ENCODE measurements at places on chromosomes 12 and 14.

DNA sequence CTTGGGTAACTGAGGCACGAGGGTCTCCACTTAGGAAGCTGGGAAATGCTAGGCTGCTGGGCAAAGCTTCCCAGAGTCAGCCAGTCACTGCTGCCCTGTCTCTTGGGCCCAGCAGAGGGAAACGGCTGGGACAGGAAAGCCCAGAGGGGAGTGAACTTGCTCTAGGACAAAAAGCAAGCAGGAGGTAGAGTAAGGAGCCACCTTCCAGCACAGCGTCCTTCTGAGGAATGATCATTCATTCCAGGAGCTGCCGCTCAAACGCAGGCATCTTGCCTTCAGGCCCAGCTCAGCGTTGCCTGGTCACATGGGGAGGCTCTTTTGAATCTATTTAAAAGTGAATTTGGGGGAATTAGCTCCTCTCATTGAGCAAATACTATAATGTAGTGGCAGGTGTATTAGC lies 118.6 kb downstream of the CRACR2A start:
- no peak for DNase-seq

- DNase-seq = no peak
These were observed 3.1 kb upstream of the OR4N2 start for GRCh38 chr14:19800282-19801117.

DNA sequence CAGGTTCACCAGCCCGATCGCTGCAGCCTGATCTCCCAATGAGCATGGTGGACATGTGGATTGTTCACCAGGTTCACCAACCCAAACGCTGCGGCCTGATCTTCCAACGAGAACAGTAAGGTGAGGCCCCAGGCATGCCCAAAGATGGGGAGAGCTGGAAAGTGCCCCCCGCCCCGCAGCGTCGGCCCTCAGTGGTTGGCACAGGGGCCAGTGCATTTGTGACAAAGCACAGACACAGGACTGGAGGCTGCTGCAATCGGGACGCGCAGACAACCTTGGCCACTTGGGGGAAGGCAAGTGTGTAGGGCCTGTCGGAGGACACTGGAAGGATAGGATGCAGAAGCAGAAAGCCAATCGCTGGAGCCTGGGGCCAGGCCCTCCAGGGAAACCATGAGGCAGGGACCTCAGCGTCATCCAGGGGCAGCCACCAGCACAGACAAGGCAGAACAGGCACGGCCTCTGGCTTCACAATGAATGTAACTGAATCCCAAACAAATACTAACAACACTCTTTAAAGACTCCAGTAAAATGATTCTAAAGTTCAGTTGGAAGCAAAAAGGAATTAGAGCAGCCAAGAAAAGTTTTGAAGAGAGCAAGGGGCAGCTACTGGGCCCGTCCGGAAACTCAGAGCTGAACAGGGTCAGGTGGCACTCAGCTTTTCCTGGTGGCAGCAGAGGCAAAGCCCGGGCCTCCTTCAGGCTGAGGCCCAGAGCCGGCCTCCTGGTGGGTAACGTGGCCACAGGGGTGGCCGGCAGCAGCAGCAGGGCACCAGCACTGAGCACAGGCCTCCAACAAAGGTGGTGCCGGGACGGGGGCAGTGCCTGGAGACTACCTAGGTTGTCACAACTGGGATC lies 13.3 kb downstream of the BRF1 start:
- no peak for DNase-seq

DNA sequence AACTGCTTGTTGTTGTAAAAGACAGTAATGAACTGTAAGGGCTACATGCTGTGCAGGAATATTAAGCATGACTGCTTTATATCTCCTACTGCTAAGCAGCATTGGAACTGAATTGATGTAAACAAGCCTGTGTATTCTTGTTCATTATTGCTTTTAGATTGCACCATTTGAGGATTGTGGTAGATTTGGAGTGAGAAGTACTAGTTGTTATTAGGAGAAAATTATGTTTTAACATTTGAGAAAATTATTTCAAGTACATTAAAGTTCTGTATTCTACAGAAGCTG lies 212.7 kb downstream of the ERC1 start:
- DNase-seq = no peak

DNA sequence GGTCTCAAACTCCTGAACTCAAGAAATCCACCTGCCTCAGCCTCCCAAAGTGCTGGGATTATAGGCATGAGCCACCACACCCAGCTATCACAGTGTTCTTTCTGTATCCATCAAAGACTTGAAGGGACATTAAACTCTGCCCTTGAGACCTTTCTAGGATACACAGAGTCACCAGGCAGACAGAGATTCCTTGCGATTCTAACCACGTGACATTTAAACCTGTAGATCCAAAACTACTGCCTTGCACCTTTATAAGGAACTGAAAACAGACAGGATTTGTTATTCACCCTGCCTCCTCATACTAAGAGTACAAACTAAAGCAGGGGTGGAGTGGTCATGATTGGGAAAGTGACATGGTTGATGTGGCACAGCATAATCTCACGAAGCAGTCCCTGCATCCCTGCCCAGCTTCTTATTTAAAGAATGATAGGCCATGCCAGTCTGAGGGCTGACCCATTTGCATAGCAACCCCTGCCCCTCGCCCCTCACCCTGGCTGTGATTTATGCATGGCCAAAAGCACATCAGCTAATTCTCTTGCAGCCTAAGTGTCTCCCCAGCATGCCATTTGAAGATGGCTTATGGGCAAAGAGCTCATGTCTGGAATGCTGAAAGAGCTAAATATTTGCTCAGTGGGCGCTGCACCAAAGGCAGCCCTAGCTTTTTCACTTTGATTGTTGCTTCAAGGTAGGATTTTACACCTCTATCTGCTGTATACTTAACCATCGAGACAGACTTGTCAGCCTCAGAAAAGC lies 43.2 kb upstream of the MYBPC1 start:
- DNase-seq = no peak

- no peak for DNase-seq
These were observed 12.1 kb upstream of the BBS10 start for GRCh38 chr12:76360316-76360715.

GRCh38 chr14:98415766-98416165 lies 856.2 kb downstream of the BCL11B start:
- no peak for DNase-seq

- no peak for DNase-seq
These were observed 143.9 kb downstream of the SYNE2 start for GRCh38 chr14:63996625-63997220.

- DNase-seq = peak; percentile 98
These were observed 26.9 kb upstream of the LGALS3 start for GRCh38 chr14:55102141-55102621.

DNA sequence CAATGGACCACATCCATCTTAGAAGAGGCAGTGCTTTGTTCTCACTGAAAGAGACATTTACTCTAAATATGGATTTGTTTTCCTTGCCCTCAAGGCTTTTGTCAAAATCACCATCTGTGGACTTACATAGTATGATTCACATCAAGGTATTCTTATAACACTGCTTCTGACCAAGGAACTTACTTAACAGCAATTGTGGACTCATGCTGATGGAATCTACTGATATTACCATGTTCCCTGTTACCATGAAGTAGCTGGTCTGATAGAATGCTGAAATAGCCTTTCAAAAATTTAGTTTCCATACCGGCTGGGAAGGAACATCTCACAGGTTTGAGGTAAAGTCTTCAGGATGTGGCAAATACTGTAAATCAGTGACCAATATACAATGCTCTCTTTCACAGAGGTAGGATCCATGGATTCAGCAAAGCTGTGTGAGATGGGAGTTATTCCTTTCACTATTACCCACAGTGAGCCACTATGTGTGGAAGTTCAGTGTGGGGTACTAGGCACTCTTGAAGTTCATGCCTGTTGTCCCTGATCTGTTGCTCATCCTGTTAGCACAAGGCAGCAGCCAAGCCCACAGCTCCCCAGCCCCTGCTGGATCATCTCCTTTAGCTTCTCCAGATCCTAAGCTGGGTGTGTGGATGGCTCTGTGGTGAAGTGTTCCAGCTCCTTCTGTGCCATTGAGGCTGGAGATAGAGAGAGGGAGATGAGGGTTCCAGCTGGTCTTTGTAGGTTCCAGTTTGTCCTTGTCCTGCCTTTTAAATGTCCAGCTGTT lies 126.4 kb downstream of the ATP23 start:
- DNase-seq = peak; percentile 71

- no peak for DNase-seq
These were observed 130.5 kb downstream of the ZFP36L1 start for GRCh38 chr14:68662392-68662791.

DNA sequence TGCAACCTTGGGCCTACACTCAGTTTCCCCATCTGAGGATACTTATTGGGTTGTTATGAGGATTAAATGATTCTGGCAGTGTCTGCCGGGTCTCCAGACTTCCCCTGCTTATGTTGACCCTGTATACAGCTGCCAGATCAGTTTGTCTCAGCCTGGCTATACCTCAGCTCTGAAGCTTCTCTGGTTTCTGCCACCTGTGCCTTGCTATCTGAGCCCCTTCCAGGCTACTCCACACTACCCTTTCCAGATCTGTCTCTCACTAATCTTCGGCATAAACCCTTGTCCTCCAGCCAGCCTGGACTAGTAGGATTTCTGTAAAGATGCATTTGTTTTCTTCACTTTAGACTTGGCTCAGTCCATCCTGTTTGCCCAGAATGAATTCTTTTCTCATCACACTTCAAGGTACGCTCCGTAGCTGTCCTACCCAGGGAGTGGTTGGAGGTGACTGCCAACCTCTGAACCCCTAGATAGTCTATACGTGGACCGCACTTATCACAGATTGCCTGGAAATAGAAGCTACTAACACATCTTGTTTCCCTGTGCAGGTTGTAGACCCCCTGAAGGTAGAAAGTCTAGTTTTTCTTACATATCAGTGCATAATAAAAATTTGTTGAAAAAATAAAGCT lies 422.4 kb downstream of the RAD51B start:
- no peak for DNase-seq

GRCh38 chr12:85253853-85254252 lies 26.2 kb upstream of the ALX1 start:
- no peak for DNase-seq

DNA sequence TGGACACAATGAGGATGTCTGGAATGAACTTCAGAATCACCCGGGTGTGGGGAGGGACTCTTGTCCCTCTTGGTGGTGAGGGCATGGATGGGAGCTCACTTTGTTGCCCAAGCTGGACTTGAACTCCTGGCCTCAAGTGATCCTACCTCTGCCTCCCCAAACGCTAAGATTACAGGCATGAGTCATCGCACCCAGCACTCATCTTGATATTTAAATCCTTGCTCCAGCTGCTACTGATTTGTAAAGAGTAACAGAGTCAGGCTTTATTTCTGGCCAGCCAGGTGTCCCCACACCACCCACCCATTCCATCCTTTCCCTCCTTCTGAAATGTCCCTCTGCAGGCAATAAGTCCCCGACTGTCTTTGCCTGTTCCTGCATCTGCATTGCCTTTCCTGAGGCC lies 4.9 kb downstream of the DDX54 start:
- DNase-seq = no peak

- DNase-seq = no peak
These were observed 84.9 kb upstream of the TRAF3 start for GRCh38 chr14:102692334-102692733.

DNA sequence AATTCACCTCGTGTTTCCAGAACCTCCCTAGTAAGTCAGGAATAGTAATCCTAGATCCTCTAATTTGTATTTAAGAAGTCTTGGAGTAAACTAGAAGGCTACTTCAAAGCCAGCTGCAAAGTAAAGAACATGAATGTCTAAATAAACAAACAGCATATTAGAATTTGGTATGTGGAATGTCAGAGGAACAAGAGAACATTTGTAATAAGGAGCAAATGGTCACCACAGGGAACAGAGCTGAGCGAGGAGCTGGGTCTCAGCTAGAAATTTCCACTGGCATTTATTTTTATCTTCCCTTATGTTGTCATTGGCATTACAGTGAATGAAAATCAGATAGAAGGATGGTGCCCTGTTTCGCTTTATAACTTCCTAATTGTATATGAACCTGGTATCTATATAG lies 50.2 kb downstream of the FRMD6 start:
- DNase-seq = no peak

- no peak for DNase-seq
These were observed 45.1 kb downstream of the ETV6 start for GRCh38 chr12:11694528-11694927.

- no peak for DNase-seq
These were observed 936.1 kb upstream of the FBXO33 start for GRCh38 chr14:40368314-40368713.

GRCh38 chr12:64077922-64078321 lies 144.2 kb downstream of the KICS2 start:
- DNase-seq = no peak

- no peak for DNase-seq
These were observed 109.9 kb downstream of the PRMT8 start for GRCh38 chr12:3600951-3601350.

GRCh38 chr12:4918950-4919660 lies 9.4 kb downstream of the KCNA1 start:
- no peak for DNase-seq

- no peak for DNase-seq
These were observed 23.5 kb downstream of the OR6C68 start for GRCh38 chr12:55515696-55516095.

- no peak for DNase-seq
These were observed 176.9 kb upstream of the FRMD6 start for GRCh38 chr14:51474854-51475253.

DNA sequence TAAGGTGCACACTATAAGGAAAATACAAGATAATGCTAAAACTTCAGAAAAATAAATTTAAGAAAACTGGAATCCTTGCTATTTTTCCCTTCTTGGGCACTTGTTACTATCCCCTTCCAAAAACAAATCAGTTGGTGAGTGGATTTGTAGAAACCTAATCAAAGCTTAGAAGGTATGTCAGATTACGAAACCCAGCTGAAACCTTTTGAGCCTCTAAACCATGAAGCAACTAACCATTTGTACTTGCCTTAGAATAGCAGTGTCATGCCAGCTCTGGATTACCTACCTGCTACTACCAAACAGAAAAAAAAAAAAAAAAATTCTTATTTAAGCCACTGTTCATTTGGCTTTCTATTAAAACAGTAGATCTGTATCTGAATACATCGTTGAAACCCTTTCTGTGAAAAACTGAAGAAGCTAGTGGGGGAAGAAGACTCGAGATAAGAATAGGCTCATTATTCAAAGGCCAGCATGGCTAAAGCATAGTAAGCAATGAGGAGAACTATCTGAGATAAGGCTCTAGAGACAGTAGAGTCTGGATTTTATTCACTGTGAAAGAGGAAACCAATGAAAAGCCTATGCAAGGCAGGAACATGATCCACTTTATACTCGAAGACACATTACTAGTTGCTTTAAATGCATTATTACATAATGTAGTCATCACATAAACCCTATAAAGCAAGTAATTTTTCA lies 30.2 kb downstream of the OSBPL8 start:
- no peak for DNase-seq

DNA sequence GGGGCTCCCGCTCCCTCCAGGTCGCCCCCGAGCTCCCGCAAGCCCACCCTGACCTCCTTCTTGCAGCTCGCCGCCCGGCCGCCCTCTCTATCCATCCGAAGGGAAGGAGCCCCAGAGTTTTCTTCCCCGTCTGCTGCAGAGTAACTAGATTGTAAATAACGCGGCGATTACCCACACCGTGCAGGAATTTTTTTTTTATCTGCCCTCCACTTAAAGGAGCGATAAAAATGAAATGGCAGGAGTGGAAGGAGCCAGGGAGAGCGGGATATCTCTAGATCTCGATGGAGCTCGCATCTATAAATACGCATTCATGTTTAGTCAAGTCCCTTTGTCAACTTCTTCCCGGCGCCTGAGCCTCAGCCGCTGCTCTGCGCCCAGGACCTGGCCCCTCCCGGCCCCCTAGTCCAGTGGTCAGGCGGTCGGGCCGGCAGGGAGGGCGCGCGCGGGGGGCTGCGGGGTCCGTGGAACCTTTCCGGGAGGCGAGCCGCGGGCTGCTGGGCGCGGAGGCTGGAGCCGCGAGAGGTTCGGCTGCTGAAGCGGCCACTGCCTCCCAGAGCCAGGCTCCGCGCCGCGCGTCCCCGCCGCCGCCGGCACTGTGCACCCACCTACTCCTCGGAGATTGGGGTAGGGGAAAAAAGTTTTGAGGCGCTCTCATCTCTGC lies 386.0 kb downstream of the BCAT1 start:
- DNase-seq = no peak
